ENCODE measurements at places on chromosomes 1 and 21.

DNA sequence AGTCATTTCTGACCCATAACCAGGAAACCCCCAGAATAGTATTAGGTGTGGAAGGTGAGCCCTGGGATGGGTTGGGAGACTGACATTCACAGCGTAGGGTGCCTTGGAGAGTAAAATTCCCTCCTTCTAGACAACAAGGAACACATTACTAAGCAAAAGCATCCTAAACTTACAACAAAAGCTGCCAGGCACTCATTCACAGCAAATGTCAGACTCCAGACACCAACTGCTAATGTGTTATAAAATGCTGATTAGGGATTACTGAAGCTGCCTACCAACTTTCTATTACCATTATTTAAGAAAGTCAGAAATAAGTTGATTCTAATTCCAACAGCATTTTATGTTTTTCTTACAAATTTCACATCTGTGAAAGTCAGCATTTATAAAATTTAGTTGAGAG, 40.0 kb upstream of the C1orf87 start:
- no peak for DNase-seq

DNA sequence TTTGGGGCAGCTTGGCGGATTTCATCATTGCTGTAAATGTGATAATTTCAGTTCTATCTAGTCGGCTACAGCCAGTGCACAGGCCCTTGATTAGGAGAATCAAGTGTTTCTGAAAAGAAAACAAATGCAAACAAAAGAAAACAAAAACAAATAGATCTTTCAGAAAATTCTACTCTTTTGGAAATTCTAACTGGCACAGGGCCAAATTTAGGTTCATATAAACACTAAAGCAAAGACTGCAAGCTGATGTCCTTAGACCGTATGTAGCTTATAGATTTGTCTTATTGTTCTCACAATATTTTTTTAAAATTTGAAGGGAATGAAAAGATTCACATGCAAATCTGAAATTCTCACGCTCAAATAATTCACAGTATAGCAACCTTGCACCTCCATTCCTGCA, 11.2 kb downstream of the UBR4 start:
- no peak for DNase-seq

DNA sequence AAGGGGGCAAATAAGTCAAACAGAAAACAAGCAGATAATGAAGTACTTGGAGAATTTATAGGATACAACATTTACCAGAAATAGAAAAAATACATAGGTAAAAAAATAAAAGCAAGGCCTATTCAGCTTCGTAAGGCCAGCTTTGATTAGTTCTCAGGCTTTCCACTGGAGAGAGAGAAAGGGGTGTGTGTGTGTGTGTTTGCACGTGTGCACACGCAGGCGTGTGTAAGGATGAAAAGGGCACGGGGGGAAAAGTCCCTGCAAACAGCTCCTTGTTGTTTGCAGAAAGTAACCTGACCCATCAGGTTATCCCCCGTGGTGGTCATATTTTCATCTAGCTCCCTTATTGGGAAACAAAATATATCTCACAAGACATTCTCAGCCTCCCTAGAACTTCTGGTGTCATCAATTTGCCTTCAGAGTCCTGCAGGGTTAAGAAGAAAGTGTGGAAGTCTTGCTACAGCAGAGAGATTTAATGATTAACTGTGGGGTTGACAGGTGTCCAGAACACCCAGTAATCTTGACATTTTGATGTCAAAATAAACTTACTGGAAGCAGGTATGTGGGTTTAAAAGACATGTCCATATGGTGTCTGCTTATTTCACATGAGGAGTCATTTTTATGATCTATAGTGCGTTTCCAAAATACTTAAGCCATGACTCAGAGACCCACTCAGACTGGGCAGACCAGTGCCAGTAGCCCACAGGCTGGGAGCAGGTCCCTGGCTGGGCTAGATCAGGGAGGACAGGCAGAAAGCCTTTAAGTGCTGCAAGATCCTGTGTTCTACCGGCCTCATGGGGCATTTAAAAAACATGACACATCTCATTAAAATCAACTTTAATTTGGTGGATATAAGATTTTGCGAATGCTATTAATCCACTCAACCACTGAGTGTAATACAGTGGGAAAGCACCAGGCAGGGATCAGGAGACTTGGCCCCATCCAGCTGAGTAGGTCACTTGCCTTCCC, 487.6 kb upstream of the CAMK1G start:
- peak; percentile 24 for DNase-seq

DNA sequence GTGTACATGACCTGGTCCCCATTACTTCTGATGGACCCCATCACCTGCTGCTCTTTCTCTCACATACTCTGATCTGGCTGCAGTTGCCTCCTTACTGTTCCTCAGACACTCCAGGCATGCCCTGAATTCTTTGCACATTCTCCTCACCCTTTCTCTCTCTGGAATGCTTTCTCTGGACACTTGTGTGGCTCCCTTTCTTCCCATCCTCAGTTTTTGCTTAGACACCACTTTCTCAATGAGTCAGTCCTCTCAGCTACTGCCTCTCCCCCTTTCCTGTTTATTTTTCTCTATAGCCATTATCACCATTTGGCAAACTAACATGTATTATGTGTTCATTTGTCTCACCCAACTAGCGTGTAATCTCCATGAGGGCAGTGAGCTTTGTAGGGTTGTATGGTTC, 28.1 kb downstream of the PLXNA2 start:
- peak; percentile 32 for DNase-seq

- DNase-seq = no peak
Observed at GRCh38 chr1:177571485-177572076, 398.3 kb downstream of the SEC16B start.

GRCh38 chr1:21680918-21681317, 11.8 kb upstream of the RAP1GAP start:
- DNase-seq = peak; percentile 20

GRCh38 chr1:27886744-27887143, 14.4 kb downstream of the THEMIS2 start:
- no peak for DNase-seq

GRCh38 chr1:44594353-44594752, 79.9 kb downstream of the TMEM53 start:
- no peak for DNase-seq

- no peak for DNase-seq
Observed at GRCh38 chr1:221805121-221805520, 63.2 kb upstream of the DUSP10 start.

GRCh38 chr1:108107658-108108057, 92.5 kb downstream of the SLC25A24 start:
- DNase-seq = peak; percentile 23

- DNase-seq = no peak
Observed at GRCh38 chr1:40986956-40987355, 7.5 kb downstream of the CTPS1 start.

- no peak for DNase-seq
Observed at GRCh38 chr1:198264282-198264681, 107.5 kb downstream of the NEK7 start.

DNA sequence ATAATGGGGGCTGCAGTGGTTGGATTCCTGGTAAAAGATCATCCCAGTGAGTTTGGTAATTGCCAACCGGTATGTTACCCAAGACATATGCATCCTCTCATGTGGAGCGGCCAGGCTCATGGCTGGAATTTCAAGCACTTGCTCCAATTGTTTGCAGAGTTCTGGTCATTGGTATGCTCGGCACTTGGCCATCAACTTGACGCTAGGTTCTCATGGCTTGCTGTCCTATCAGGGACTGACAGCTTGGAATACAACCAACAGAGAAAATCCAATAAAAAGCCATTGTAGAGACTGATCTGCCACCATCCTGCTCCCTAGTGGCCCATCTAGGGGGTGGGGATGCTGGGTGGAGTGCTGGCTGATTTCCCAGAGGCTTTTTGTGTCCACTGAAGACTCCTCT, 120.9 kb downstream of the EDEM3 start:
- no peak for DNase-seq

- no peak for DNase-seq
Observed at GRCh38 chr1:162383516-162383915, 2.0 kb downstream of the C1orf226 start.

DNA sequence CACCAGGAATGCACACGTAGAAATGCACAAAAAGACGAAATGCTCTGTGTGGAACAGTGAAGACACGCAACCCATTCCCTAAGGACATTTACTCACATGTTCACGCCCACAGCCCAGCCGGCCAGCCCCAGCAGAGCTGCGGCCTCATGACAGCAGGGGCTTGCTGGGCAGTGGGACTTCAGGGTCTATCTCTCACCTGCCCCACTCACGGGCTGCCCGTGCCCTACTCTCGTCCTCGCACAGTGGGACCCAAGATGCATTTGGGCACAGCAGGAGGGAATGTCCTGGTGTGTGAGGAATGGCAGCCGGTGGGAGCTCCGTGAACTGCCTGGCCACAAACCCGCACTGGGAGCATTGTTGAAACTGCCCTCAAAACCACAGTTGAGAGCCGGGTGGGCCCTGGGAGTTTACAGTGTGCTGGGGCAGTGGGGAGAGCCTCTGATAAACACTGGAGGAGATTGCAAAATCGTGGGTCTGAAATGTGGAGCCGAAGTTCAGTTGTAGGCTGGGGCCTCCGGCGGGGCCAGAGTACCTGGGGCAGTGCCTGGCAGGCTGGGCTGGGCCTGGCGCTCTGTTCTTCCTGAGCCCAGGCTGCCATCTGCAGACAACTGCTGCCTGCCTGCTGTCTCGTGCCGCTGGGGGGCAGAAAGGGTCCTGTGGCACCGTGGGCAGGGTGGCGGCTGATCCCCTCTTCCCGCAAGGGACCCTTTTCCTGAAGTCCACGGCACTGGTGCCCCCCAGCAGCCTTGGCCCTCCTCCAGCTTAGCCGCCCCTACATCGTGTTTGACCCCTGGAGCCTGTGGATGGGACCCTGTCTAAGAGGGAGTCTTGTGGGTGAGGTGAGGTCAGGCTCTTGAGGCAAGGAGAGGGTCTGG, 20.7 kb upstream of the POFUT2 start:
- no peak for DNase-seq

- DNase-seq = no peak
Observed at GRCh38 chr1:6447818-6448748, 17.9 kb downstream of the TNFRSF25 start.
